ENCODE measurements at places on chromosomes 3 and 15.
A peak's percentile ranks its signal among the peaks of the same experiment; 100 is the strongest.

- DNase-seq = no peak
These were observed 408.2 kb upstream of the THBS1 start for GRCh38 chr15:39172380-39173281.

GRCh38 chr3:9721700-9722060 lies 9.9 kb upstream of the BRPF1 start:
- no peak for DNase-seq

DNA sequence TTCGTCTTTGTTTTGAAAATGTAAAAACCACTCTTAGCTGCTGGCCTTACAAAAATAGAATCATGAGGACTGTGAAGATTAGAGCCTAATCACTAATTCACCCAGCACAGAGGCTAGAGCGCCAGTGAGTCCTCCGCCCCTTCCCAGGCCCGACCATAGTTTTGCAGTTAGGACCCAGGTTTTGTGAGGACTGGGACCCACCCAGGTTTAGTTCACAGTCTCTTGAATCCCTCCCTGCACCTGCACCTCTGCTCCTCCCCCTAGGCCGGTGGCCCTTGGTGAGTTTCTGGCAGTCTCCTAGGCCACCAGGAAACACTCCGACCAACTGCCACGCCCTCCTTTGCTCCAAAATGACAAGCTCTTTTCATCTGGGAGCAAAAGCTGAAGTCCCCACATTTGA lies 136.0 kb upstream of the CCDC54 start:
- DNase-seq = no peak

GRCh38 chr3:76405196-76405595 lies 619.8 kb upstream of the ZNF717 start:
- DNase-seq = no peak

DNA sequence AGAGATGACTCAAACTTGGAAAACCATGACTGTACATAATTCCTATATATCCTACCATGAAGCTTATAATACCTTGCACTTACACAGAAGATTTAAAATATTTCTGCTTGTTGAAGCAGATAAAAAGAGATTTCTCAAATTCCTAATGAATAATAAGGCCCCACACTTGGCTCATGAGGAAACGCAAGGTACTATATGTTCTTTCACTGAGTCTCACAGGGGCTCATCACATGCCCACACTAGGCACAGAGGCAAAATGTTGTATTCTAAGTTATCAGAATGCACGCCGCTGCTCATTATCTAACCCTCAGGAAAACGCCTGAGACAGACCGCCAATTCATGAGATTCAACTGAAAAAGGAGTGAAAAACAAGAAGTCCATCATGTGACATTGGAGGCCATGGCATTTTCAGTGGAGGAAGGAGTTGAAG lies 5.6 kb downstream of the MYO1E start:
- DNase-seq = no peak

DNA sequence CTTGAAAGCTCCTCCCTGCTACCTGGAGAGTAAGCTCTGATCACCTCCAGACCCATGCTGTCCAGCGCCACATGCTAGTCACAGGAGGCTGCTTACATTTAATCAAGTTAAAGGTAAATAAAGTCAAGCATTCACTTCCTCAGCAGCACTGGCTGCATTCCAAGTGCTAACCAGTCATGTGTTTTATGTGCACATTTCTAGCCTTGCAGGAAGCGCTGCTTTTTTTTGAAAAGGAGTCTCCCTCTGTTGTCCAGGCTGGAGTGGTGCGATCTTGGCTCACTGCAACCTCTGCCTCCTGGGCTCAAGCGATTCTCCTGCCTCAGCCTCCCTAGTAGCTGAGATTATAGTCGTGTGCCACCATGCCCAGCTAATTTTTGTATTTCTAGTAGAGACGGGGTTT lies 279.2 kb downstream of the GABRG3 start:
- no peak for DNase-seq

GRCh38 chr15:74233373-74233772 lies 2.8 kb upstream of the CCDC33 start:
- no peak for DNase-seq

- no peak for DNase-seq
These were observed 73.1 kb downstream of the WDR76 start for GRCh38 chr15:43899928-43900327.

- no peak for DNase-seq
These were observed 3.1 kb downstream of the ANXA2 start for GRCh38 chr15:60394689-60395097.

DNA sequence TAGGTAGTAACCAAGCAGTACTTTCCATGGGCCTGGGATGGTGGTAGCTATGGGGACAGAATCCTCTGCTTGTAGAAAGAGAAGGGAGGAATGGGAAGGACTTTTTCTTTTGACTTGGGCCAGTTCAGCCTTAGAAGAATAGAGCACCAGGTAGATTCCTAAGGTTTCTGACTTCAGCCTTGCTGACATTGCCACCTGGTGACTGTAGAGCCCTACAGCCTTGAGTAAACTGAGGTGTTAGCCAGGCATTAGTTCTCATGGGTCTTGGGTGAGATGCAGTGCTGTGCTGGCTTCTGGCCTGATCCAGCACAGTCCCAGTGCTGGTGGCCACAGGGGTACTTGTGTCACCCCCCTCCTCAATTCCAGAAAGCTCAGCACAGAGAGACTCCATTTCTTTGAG lies 171.1 kb downstream of the ZBBX start:
- DNase-seq = no peak

- no peak for DNase-seq
These were observed 50.3 kb downstream of the MECOM start for GRCh38 chr3:169613053-169613803.

- DNase-seq = no peak
These were observed 46.5 kb downstream of the ULK4 start for GRCh38 chr3:41915353-41915752.

- DNase-seq = peak; percentile 25
These were observed 163.7 kb downstream of the PLD1 start for GRCh38 chr3:171646357-171647133.

- DNase-seq = no peak
These were observed 210.2 kb upstream of the SLITRK3 start for GRCh38 chr3:165406425-165406824.

- no peak for DNase-seq
These were observed 115.1 kb downstream of the TPRA1 start for GRCh38 chr3:127475391-127475790.

GRCh38 chr3:182309120-182309519 lies 484.2 kb upstream of the ATP11B start:
- no peak for DNase-seq

DNA sequence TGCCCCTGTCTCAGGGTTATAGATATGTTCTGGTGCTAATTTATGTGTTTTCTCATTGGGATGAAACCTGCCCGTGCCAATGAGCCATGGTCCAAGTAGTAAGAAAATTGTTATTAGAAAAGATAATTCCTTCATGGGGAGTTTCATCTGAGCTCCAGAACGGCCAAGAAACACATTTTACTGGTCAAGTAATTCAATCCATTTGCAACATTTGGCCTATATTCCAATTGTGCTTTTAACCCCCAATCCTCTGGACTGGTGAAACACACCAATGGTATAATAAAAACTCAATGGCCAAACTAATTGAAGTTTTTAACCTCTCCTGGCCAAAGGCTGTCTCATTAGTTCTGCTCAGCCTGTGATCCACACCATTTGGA lies 53.7 kb upstream of the XCR1 start:
- no peak for DNase-seq

DNA sequence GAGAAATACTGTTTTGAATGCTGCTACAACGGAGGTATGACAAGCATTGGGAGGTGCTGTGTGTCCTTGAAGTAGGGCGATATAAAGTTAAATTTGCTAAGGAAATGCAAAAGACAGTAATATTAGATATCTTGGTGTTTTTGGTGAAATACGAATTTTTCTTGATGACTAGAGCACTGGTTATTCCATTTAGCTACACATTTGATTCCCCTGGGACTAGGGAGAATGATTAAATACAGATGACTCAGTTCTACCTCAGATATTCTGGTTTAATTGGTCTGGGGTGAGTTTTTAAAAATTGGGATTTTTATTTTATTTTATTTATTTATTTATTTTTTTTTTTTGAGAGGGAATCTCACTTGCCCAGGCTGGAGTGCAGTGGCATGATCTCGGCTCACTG lies 18.7 kb upstream of the GADL1 start:
- DNase-seq = no peak

DNA sequence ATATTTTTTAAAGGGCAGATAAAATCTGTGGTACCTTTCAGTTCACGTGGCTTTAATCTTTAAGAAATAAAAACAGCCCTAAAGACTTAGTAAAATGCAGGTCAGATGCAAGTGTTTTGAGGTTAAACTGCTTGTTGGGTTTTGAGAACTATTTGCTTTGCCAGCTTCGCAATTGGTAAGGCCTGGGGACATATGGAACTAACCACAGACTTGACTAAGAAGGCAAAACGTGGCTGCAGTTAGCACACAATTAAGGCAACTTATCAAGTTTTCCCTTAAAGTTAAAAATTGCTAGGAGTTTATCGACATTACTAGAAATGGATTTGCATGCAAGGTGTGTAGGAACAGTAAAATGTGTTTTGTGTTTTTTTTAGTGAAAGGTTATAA lies 206.9 kb downstream of the ZNF385D start:
- no peak for DNase-seq

GRCh38 chr3:179416681-179417080 lies 34.6 kb downstream of the GNB4 start:
- no peak for DNase-seq

DNA sequence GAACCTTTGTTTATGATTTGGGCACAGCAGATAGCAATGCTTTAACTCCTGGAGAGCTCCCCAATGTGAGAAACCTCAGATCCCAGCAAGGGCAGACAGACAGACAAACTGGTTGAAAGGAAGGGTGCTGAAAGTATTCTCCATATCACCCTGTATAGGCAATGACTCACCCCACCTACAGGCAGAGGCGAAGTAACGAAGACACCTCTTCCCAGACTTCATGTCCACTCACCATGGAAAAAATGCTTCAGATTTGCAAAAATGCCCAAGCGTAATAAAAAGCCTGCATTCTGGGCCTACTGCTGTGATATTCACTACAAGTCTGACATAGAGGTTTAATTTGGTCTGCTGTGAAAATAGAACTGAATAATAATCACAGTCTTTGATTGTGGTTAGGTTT lies 50.5 kb downstream of the THBS1 start:
- no peak for DNase-seq

DNA sequence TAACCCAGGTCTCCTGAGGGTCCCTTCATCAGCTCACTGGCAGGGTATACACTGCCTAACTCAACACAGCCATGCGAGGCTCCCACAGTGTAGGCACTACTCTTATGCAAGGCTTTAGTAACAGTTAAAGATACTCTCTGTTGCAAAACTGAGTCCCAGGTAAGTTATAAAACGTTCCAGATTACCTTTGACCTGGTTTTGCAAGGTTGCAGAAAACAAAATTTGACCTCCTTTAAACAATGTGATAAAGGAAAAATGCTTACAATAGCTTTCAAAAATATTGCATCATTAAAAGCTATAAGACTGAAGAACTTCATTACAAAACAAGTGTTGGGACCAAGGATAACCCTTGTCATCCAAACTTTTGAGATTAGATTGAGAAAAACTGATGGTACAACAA lies 5.5 kb downstream of the SLC27A2 start:
- DNase-seq = no peak
